Gastrocnemius medialis (tissue), 4 donors: ENCODE measurements at places on chromosomes 1 and 21. TPM values are rescaled to one million over a fixed set of nuclear protein-coding genes. Genes with fewer than 3 reads are reported as not detected.

DNA sequence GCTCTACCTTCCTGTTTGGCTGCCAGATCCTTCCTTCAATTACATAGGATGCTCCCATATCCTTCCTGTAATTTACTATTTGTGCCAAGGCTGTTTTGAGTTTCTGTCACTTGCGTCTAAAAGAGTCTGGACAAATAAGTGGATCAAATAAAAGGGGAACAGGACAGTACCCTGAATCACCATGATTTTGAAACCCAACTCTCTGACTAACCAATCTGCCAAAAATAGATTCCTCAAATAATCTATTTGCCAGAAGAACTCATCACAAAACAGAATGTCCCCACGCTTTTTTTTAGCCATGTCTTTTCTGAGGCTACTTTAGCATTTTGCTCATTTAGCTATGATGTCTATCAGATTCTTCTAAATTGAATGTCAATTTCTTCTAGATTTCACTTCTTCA is 392.6 kb downstream of the NTNG1 start:
- no peaks in the 10 kb centered on the region for H3K4me1 ChIP-seq
- no peak for DNase-seq
- no peak overlapping the region for H3K4me3 ChIP-seq
- H3K27ac ChIP-seq, result no peak overlapping the region
- H3K27me3 ChIP-seq, result no peaks in the 10 kb centered on the region

- H3K36me3 ChIP-seq, result no peaks in the 10 kb centered on the region
- H3K27ac ChIP-seq, result no peak overlapping the region
- H3K27me3 ChIP-seq, result no peaks in the 10 kb centered on the region
- no peak for DNase-seq
- H3K4me1 ChIP-seq, result no peaks in the 10 kb centered on the region
These were observed 276.6 kb downstream of the SETD4 start for GRCh38 chr21:35783721-35784120.

DNA sequence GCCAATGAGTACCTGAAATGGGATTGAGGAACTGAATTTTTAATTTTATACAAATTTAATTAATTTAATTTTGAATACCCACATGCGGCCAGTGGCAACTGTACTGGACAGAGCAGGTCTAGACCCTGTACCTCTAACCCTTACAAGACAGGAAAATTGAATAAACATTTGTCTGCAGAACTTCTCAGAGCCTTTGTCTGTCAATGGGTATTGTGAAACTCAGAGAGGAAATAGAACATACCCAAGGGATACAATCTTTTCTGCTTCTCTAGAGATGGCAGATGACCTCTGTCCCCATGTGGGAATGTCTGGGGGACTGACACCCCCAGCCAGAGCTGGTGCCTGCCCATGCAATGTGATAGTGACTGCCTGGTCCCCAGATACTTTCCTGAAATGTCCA is 220.6 kb downstream of the TM2D1 start:
- no peak for DNase-seq
- no peak overlapping the region for H3K4me3 ChIP-seq
- no peaks in the 10 kb centered on the region for H3K4me1 ChIP-seq
- no peak overlapping the region for H3K27ac ChIP-seq

GRCh38 chr1:11245904-11246719 is 16.2 kb downstream of the MTOR start:
- H3K27me3 ChIP-seq, result no peaks in the 10 kb centered on the region
- H3K27ac ChIP-seq, result no peak overlapping the region
- no peaks in the 10 kb centered on the region for H3K4me1 ChIP-seq
- H3K36me3 ChIP-seq, result no peaks in the 10 kb centered on the region

DNA sequence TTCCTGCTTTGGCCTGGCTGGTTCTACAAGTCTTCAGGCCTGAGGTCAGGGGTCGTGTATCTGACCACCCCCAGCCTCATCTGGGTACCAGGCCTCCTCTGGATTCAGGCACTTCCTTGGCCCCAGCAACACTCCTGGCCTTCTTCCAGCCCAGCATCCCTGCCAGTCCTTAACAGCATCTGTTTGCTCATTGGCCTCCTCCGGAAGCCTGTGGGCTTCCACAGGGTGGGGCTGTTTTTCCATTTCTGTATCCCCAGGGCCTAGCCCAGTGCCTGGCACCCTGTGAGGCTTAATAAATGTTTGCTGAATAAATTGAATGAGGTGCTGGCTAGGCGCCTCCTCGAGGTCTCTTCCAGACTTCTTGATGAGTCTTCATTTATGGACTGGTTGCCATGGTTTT is 21.5 kb upstream of the GPR37L1 start:
- no peak for DNase-seq
- H3K4me3 ChIP-seq, result no peak overlapping the region
- H3K36me3 ChIP-seq, result no peaks in the 10 kb centered on the region
- H3K27ac ChIP-seq, result no peak overlapping the region
- no peaks in the 10 kb centered on the region for H3K4me1 ChIP-seq

- H3K36me3 ChIP-seq, result no peaks in the 10 kb centered on the region
- H3K27ac ChIP-seq, result no peak overlapping the region
- H3K27me3 ChIP-seq, result no peaks in the 10 kb centered on the region
- no peak for DNase-seq
- H3K4me3 ChIP-seq, result no peak overlapping the region
These were observed 391.1 kb downstream of the PLPP3 start for GRCh38 chr1:56188221-56188620.

- no peak for DNase-seq
- no peaks in the 10 kb centered on the region for H3K36me3 ChIP-seq
- no peak overlapping the region for H3K27ac ChIP-seq
- H3K4me1 ChIP-seq, result no peaks in the 10 kb centered on the region
- H3K4me3 ChIP-seq, result no peak overlapping the region
- H3K27me3 ChIP-seq, result no peaks in the 10 kb centered on the region
These were observed 215.5 kb downstream of the KCNJ6 start for GRCh38 chr21:37700641-37701202.

Gene OR2M3
- not detected for total RNA-seq

Gene CFAP107
- not detected for total RNA-seq

Gene CCNL2
- total RNA-seq, result 35.0 TPM
